CD4-positive, alpha-beta T cell treated with Interleukin-17A for 1 hour (primary cell): ENCODE measurements at places on chromosomes 1 and 21.
A peak's percentile ranks its signal among the peaks of the same experiment; 100 is the strongest.

GRCh38 chr1:244861683-244862082 lies 2.7 kb downstream of the HNRNPU start:
- peak; percentile 35 for DNase-seq

DNA sequence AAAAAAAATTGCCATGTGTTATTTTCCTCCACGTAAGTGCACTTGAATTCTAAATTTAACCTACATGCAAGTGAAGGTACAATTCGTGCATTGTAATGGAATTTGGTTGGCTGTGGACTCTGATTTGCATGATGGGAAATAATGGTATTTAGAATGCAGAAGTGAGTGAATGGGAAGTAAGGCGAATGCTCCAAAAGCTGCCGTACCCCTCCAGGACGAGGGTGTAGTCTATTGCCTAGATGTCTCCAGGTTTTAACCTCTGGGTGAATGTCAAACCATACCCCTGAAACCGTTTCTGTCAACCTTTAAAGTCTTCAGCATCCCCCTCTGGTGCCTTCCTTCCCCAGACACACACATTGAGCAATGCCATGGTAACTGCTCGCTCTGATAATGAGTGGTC lies 44.5 kb downstream of the KIAA0040 start:
- no peak for DNase-seq

- no peak for DNase-seq
These were observed 37.4 kb upstream of the SLC30A1 start for GRCh38 chr1:211616231-211616964.

DNA sequence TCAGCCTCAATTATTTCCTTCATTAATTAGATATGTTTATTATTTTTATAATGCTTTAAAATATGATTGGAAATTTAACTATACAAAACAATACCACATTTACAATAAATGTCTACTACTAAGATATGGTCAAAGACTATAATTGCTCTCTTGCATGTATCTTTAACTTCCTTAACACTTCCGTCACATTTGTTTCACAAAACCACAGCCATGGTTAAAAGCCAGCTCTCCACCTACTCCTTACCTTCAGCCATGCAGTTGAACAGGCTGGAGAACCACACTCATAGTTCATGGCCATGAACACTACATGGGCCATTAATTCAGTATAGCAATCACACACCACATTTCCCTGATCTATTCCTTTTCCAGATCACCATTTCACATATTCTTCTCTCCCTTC lies 72.2 kb downstream of the NME7 start:
- no peak for DNase-seq

GRCh38 chr1:226655251-226656163 lies 83.6 kb downstream of the ITPKB start:
- peak; percentile 27 for DNase-seq

- DNase-seq = no peak
These were observed 17.4 kb downstream of the TFAP2E start for GRCh38 chr1:35590476-35591040.

DNA sequence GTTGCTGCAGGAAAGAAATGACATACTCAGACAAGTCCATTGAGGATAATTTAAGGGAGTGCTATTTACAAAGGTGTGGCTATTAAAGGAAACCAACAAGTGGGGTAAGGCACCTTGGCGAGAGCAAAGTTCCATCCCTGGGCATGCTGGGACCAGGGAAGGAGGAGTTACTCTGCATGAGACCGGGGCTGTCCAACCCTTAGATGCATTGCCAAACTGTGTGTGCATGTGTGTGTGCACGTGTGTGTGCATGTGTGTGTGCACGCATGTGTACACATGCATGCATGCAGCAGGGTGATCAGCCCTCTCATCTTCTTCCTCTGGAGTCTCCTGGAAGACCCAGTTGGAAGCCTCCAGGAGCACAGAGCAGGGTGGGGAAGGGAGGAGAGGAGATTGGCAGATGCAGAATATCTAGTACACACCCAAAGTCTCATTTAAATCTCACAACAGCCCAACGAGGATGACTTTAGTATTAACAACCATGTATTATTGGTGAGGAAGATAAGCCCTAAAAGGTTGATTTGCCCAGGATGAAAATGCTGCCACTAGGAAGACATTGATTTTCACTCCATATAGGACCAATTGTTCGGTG lies 72.2 kb upstream of the CD34 start:
- no peak for DNase-seq

DNA sequence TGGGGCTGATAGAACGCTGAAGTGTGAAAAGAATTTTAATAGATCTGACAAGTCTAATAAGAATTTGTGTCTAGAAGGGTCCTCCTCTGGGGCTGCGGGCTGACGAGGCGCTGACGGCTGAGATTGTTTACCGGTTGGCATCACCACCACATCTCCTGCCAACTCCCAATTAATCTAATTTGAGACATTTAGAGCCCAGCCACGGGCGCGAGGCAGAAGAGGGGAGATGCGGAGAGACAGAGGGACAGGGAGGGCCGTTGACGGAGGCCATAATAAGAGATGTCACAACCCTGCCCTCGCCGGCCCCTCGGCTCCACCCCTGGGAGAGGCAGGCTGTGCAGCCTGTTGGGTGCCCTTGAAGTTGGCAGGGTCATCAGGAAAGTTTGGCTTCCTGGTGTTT lies 109.3 kb downstream of the PAX7 start:
- DNase-seq = no peak
